ENCODE measurements at places on chromosomes 7 and 10.

- no peak for DNase-seq
Measured at GRCh38 chr10:103800789-103801540, 54.4 kb downstream of the SH3PXD2A start.

GRCh38 chr10:126701526-126701925, 31.0 kb upstream of the C10orf90 start:
- DNase-seq, result no peak

DNA sequence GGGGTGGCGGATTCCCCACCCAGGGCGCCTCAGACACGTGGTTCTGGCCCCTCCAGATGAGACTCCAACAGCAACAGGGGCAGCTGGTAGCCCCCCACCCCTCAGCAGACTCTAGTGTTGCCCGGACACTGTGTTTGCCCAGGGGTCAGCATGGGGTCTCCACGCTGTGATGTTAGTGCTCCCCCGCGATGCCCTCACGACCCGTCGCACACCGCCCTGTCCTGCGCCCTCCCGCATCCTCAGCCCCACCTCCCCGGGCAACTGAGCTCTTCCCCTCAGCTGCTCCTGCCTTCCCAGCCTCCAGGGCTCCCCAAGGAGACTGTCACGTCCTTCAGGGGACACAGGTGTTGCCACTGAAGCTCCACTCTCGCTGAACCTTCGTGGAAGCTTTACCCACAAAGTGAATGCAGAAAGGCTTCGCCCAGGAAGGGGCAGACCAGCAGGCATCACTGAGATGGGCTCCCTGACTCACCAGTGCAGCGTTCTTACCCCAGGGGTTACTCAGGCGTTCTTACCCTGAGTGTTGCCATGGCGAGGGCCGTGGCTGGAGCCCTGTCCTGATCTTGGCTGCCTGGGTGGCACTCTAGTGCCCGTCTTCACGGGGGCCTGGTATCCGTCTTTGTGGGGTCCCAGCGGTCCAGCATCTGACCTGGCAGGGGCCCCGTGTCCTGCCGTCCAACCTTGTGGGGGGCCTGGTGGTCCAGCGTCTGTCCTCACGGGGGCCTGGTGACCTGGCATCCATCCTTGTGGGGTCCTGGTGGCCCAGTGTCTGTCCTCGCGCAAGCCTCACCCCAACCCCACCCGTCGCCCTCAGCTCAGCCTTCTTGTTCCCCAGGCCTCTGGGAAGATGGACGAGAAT, 14.6 kb downstream of the DPYSL4 start:
- DNase-seq, result no peak

DNA sequence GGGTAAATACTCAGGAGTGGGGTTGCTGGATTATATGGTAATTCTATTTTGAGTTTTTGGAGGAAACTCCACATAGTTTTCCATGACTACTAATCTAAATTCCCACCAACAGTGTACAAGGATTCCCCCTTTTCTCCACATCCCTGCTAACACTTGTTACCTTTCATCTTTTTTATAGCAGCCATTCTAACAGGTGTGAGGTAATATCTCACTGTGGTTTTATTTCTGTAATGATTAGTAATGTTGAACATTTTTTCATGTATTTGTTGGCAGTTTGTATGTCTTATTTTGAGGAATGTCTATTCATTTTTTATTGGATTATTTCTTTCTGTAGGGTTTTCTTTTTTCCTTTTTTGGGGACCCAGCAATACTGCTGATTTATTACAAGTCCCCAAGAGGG, 14.9 kb downstream of the TAF3 start:
- DNase-seq, result no peak

- no peak for DNase-seq
Measured at GRCh38 chr10:107859065-107859464, 694.6 kb upstream of the SORCS1 start.

GRCh38 chr7:36202398-36202797, 49.3 kb downstream of the EEPD1 start:
- DNase-seq, result no peak

DNA sequence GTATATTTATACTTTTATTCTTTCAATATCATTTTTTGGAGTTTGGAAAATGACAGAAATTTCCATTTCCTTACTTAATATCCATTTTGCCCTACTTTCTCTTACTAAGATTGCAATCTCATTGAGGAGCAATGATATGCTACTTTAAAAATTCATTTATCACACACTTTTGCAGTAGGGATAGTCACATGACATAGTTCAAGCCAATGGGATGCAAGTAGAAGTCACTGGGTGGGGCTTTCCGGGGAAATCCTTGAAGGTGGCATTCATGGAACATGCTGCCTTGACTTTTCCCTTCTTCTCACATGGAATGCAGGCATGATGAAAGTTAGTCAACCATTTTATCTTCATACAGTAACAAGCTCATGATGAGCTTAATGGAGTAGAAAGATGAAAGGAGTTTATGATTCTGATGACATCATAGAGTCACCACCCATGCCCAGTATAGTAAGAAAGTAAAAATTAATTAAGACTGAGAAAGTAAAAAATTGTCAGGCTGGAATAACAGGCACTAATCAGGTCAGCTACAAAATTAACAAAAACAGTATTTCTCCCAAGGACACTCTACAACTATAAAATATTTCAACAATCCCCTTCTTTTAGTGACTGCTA, 33.4 kb downstream of the IQUB start:
- DNase-seq, result no peak
